ENCODE measurements at places on chromosomes 1 and 21. TPM values are rescaled to one million over a fixed set of nuclear protein-coding genes. Genes with fewer than 3 reads are reported as not detected.

HOOK1 gene
- 18.5 TPM for total RNA-seq

TNFRSF9 gene
- total RNA-seq, result 0.49 TPM

PDZK1 gene
- total RNA-seq, result 0.67 TPM

FCGR3A gene
- 112 TPM for total RNA-seq

DNA sequence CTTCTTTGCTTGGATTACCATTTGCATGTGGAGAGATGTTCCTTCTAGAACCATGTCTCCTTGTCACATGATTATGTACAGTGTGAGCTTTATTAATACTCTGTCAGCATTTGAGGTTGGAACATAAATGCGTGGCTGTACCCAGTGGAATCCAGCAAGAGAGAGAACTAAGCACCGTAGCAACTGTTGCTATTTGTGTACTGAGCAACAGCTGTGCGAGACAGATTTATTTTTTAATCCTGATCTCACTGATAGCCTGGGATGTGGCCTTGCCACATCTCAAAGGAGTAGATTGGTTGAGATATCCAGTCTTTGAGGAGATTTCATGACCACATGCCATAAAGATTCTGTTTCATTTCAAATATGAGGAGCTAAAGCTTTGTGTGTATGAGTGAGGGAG, 43.4 kb downstream of the KIF1B start:
- DNase-seq, result no peak

DNA sequence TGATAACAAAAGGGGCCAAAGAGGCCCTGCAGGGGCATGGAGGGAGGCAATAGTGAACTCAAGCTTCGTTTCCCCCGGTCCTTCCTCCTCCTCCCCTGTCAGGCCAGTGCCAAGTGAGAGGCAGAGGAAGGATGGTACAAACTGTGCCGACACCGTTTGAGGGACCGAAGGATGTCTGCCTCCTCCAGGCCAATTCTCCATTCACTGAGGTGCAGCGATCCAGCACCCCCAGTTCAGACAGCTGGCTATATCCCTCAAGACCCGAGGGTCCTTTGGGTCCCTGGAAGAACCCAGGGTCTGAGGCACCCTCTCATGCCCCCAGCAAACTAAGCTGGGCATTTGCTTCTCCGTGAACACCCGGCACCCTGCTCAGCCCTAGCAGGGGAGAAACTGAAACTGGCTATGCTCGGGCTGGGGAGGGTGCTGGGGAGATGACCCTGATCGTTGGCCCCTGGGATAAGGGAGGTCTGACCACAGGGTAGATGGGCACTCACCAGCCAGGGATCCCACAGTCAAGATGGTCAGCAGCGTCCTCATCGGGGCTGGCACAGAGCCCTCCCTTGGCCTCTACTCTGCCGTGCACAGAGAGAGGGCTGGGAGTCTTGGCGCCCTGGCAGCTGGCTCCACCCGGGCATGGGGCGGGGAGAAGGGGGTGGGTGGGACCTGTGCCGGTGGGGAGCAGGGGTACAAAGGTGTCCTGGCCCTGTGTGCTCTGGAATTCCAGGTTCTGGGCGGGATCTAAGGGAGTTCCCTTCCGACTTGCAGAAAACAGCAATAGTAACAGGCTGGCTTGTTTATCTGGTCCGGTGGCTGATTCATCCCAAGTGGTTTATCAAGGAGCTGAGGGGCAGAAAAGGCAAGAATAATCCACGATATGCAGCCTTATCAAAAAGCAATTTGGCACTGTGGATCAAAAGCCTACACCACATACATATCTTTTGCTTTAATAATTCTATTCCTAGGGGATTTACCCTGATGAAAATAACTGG, at the start of gene IL22RA1:
Gene IL22RA1 (minus strand): TSS at position 595 of the 989 bp plus-strand sequence. CDS start 58 bp downstream, at position 537.
- DNase-seq, result no peak

DNA sequence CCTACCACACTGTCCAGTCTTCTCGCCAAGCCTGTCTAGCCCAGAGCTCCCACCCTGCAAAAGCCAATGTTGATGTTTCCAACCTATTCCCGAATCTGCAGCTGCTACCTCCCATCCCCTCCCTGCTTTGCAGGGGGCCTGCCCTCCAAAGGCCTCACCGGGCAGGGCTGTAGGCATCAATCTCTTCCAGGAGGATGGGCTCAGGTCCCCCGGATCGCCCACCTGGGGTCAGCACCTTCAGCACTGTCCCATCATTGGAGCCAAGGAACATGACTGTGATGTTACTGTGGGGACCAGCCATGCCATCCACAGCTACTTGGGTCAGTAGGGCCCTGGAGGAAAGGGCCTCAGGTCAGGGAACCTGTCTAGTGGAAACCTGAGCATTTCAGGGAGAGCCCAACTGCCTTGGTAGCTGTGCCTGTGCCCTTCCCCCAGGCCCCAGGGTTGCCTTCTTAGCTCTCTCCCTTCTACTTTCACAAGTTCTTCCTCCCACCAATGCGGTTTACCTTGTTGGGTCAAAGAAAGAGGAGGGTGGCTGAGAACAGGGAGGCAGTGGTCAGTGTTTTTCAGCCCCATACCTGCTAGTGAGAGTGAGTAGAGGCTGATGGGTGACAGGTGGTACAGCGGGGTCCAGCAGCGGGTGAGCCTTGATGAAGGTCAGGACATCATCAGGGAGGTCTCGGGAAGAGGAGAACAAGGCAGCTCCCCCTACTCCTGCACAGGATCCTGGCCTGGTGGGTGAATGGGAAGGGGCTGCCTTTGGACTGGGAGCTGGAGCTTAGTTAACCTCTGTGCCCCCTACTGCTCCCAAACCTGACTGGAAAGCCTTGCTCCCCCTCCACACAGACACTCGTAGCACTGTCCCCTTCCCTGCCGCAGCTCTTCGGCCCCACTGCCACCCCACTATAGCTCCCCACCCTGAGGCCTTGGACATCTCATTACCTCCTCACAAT, 10.7 kb downstream of the SEMA6C start:
- no peak for DNase-seq

- DNase-seq, result no peak
Observed at GRCh38 chr1:66624412-66625060, 90.6 kb downstream of the SGIP1 start.

- no peak for DNase-seq
Observed at GRCh38 chr1:208743361-208743760, 499.2 kb upstream of the PLXNA2 start.

GRCh38 chr1:114492978-114493377, 18.0 kb downstream of the TRIM33 start:
- no peak for DNase-seq

GRCh38 chr1:236947794-236948193, 56.4 kb downstream of the MT1HL1 start:
- DNase-seq, result no peak

DNA sequence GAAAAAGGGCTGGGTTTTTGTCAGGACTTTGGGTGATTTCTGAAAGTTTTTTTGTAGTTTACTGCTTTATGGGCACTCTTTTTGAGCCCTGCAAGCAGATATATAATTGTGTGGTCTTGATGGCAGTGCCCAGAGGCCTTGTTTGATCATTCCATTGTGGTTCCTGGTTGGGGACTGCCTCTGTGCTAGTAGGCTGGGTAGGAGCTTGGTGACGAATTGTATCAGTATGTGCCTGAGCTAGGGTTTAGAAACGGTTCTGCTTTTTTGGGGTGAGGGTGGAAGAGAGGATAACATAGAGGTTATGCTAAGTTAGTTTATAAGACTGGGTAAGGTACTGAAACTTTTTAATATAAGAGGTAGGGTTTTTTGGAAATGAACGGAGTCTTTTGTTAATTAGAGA, 139.7 kb upstream of the ETV3 start:
- DNase-seq, result no peak

DNA sequence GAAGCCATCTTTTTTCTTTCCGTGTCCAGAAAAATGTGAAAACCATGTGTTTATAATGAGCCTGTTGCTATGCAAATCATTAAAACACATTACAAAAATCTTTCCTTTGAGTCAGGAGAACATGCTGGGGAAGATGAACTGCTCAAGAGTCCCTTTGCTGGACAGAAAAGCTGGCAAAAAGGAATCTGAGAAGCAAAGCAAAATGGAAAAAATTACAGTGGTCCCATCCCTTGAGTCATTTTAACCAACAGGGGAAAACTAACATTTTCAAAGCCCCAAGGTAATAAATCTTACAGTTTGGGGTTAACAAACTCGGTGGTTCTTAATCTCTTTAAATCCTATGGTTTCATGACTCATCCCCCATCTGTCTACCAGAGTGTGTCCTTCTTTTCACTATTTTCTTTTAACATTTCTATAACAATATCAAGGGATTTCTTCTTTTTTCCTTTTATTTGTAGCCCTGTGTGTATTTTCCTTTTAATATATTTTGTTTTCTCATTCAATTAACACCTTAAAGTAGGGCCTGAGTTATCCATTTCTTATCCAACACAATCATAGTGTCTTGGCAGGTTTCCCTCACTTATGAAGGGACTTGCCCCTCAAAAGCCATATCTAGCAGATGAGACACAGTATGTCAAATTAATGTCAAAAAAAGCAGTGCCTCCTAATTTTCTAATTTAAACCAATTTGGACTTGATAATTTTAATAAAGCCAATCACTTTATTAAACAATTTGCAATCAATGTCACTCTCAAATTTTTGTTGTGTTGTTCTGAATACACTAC, 105.4 kb downstream of the PTPN14 start:
- DNase-seq, result no peak
